Stimulated activated CD4-positive, alpha-beta T cell treated with anti-CD3 and anti-CD28 coated beads, Interleukin-1b, Interleukin-23, amount 100 ng/mL, for 1 hour (primary cell): ENCODE measurements at places on chromosomes 4 and X.

- no peak for DNase-seq
Observed at GRCh38 chr4:172982151-172982590, 186.4 kb upstream of the GALNT7 start.

GRCh38 chr4:172207258-172207657 is 394.1 kb downstream of the GALNTL6 start:
- DNase-seq: no peak

- DNase-seq: no peak
Observed at GRCh38 chr4:15719506-15719905, 16.6 kb downstream of the BST1 start.

DNA sequence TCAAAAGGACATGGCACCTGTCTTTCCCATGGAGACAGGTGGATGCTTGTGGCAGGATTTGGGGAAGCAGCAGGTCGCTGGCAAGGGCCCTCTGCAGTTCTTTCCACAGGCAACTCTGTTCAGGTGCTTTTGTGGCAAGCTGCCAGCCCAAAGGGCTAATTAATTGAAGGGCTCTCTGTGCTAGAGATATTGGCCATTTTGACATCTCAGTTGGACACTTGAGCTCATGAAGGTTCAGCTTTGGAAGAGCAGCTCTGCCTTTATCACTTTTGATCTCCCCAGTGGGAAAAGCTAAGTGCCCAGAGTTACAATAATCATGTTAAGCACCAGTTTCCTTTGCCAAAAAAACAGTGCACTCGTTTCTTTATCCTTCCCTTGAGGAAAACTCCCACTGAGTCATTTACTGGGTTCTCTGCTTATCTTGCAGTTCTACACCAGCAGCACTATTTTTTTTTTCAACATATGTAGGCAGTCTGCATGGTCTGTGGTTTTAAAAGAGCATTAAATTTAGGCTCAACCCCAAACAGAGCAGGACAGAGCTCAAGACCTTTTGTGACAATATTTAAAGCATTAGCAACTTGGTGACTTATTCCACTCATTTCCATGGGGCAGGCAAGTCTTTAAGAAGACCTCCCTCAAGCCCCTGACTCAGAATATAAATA is 336.4 kb upstream of the RASGEF1B start:
- no peak for DNase-seq

GRCh38 chr4:110073053-110073845 is 125.2 kb downstream of the ELOVL6 start:
- DNase-seq: no peak
